ENCODE measurements at places on chromosomes 2 and 18.

DNA sequence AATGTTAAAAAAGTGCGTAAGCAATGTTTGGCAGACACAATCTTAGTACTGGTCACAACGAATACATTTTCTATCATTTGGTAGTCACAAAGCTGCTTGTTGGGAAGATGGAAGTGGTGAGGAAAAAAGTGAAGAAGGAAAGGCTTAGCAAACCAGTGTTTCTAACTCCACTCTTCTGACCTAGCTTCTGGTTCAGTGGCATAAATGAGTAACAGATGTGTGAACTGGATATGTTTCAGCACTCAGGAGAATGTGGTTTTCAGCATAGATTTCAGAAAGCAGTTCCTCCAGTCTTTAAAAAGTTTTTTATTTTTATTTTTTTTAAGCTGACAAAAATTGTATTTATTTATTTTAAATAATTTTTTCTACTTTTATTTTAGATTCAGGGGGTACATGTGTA lies 357.1 kb downstream of the CPS1 start:
- DNase-seq, result no peak

GRCh38 chr2:25632396-25632795 lies 41.0 kb downstream of the DTNB start:
- no peak for DNase-seq

DNA sequence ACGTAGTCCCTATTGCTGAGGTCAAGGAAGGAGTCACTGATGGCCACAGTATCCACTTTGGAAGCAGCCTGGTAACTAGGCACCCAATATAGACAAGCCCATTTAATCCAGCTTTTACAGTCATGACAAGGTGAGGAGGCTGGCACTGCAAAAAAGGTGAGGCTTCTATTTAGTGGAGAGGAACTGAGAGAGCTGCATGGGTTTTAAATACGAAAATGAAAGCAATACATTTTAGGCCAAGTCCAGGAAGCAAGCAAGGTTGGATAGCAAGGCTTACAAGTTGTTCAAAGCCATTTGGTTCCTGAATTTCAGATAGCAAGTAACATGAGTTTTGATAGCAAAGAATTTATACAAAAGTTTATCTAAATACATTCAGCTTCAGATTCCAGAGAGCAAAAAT lies 80.4 kb downstream of the SGPP2 start:
- DNase-seq, result no peak

GRCh38 chr2:190911813-190912212 lies 31.2 kb downstream of the GLS start:
- peak; percentile 68 for DNase-seq

DNA sequence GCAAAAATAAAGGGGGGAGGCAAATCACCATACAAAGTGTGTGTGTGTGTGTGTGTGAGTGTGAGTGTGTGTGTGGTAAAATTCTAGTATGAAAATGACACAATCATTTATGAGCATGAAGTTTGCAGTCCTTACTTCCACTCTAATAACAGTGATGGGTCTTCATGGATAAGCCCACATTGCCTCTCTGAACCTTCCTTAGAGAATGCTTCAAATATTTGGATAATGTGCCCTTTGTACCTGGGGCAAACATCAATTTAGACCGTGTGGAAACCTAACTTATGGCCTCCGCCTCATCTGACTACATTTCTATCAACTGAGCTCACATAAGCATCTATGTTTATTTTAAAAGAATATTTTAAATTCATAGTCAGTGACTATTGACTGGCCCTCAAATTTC lies 3.7 kb downstream of the SCN9A start:
- no peak for DNase-seq

- DNase-seq, result no peak
Observed at GRCh38 chr18:13645093-13645492, 81.3 kb downstream of the FAM210A start.
